Activated T-cell treated with anti-CD3 and anti-CD28 coated beads for 4 hours (primary cell): ENCODE measurements at places on chromosomes 7 and 10.

DNA sequence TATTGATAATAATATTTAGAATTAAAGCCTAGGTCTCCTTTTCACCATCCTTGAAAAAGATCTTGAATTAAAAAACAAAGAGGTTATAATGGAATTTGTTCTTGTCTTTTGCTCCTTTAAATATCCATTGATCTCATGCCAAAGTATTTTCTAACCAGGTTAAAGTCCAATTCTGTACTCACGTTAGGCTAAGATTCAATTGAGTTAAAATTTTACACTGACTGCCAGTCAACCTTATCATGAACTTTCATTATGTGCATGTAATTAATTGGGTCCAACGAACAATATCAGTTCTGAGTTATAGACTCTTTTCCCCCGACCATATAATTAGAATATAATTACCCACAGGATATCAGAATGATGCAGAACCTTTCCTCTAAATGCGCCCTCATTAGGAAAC lies 266.6 kb downstream of the DGKB start:
- DNase-seq: no peak

DNA sequence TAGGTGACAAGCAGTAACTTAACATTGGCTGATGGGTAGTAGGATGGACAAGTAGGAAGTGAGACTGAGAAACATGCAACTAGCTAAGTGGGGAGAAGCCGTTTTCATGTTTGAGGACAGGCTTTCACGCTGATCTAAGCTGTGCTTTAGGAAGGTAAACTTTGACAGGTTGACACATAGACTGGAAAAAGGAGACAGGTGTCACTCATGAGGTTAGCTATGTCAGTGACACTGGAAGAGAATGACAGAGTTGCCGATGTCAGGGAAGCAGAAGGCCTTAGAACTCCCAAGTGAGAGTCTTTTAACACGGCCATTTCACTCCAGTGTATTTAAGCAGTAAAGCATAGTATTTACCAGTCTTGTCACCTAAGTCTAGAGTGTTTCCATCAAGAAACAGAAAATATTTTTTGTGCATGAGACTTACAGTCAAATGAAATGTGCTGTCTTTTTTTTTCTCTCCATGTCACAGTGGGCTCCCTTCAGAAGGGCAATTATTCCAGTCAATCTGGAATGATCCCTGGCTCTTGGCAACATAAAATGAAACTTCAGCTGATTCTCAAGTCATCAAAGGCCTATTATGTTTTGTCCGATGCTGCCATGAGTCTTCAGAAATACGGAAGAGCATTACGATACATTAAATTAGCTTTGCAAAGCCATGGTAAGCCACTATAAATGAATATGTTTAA lies 20.6 kb downstream of the EDRF1 start:
- no peak for DNase-seq

GRCh38 chr10:24039897-24040296 lies 169.0 kb upstream of the KIAA1217 start:
- DNase-seq: no peak

GRCh38 chr10:43846968-43847367 lies 198.3 kb upstream of the ZNF32 start:
- no peak for DNase-seq

- DNase-seq: no peak
Observed at GRCh38 chr10:31384589-31384949, 65.6 kb downstream of the ZEB1 start.

GRCh38 chr10:10617686-10618085 lies 400.0 kb upstream of the CELF2 start:
- DNase-seq: no peak
